ENCODE measurements at places on chromosomes 1 and 21.

- no peak for DNase-seq
Measured at GRCh38 chr1:41018018-41018410, 3.5 kb downstream of the SLFNL1 start.

GRCh38 chr1:163535807-163536206 is 214.1 kb downstream of the NUF2 start:
- peak; percentile 17 for DNase-seq

- DNase-seq, result no peak
Measured at GRCh38 chr1:177648138-177648537, 321.7 kb downstream of the SEC16B start.

GRCh38 chr21:31446226-31446855 is 102.3 kb upstream of the TIAM1 start:
- DNase-seq, result no peak

GRCh38 chr1:58249737-58250586 is 296.6 kb downstream of the OMA1 start:
- DNase-seq, result peak; percentile 9

DNA sequence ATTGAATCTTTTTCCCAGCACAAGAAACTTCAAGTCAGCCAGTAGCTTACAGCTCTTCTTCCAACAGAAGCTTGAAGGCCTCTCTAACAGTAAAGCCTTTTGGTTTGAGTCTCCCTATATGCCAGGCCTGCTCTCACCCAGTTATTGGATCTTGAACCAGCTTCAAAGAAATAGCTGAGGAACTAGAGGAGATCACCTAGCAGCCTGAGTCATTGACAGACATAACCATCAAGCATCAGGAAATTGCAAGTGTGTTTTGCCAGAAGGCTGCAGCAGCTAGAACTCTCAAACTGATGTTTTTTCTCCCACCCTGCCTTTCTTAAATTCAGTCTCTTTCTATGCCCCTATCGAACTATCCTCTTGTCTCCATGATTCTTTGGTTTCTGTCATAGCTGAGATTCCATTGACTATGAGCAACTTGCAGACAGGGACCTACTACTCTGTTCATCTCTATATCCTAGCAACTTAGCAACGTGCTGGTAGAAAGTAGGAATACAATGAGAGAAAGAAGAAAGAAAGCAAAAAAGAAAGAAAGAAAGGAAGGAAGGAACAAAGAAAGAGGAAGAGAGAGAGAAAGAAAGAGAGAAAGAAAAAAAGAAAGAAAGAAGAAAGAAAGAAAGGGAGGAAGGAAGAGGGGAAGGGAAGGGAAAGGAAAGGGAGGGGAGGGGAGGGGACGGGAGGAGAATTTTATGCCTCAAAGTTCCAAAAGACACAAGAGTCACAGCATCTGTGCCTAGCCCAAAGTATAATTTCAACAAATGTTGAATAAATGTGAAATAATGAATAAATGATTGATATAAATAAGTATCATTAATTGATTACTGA is 60.0 kb upstream of the FGGY start:
- DNase-seq, result no peak

- no peak for DNase-seq
Measured at GRCh38 chr1:69163241-69163640, 404.5 kb upstream of the LRRC7 start.

- no peak for DNase-seq
Measured at GRCh38 chr21:31018232-31018631, 20.0 kb downstream of the KRTAP19-8 start.

DNA sequence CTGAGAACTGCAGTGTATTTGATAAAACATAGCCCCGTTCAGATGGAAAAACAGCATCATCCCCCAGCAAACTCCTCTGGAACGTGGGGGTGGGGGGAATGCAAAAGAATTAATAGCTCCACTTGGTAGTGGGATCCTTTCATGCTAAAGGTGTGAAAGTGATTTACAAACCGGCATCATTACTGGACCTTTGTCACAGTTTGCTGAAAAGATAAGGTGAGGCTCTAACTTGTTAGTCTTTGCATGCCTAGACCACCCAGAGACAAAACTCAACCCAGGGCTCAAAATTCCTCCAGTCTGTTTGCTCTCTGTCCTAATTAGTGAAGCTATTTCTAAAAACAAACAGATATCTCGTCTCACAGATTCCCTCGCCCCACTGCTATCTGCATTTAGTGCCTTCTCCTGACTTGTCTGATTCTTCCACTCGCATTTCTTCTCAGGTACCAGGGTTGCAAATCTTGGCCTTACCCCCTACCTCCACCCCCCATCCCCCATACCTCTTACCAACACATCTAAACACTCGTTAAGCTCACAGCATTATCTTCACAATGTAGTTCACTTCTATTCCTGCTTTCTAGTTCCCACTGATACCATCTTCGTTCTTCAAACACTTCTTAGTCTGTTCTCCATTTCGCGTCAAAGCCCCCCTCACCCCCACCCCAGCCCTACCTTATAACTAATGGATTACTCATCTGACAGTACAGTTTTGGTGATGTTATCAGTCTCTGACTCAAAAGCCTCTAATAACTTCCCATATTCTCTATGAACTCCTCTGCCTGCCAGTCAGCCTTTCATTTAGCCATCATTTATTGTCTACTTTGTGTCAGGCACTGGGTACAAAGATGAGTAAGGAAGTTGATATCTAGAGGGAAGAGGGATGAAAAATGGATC is 11.8 kb downstream of the IER5 start:
- no peak for DNase-seq

Measured in non-pigmented ciliary epithelial cell (primary cell).